Renal cortex interstitium (tissue), 15 donors: ENCODE measurements at places on chromosomes 7 and 10. TPM values are rescaled to one million over a fixed set of nuclear protein-coding genes. Genes with fewer than 3 reads are reported as not detected.

Gene HTR5A
- not detected for polyA plus RNA-seq

Gene MOGAT3
- 1.5 TPM for polyA plus RNA-seq

GRCh38 chr10:16777473-16778370 is 39.5 kb downstream of the RSU1 start:
- peak; percentile 70 for DNase-seq

- no peak for DNase-seq
These were observed 23.0 kb downstream of the CDH23 start for GRCh38 chr10:71419750-71420149.

DNA sequence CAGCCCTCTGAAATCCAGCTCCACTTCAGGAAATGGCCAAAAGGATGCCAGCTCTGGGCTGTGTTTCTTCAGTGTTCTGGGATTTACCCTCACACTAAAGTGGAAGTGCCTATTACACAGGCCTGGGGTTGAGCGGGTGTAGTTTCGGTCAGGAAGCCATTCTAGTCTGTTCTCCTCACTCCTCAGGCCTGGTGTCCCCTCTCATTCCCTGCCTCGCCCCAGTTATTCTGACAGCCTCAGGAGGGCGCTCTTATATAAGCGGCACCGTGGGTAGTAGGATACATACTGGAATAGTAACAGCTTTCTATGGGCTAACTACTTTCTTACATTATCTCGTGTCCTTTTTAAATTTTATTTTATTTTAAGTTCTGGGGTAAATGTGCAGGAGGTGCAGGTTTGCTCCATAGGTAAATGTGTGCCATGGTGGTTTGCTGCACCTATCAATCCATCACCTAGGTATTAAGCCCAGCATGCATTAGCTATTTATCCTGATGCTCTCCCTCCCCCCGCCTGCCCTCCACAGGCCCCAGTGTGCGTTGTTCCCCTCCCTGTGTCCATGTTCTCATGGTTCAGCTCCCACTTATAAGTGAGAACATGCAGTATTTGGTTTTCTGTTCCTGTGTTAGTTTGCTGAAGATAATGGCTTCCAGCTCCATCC is 12.2 kb upstream of the LGI1 start:
- no peak for DNase-seq

- DNase-seq, result no peak
These were observed 643.1 kb upstream of the SEMA3D start for GRCh38 chr7:85829817-85830432.
